ENCODE measurements at places on chromosomes 12 and 14. TPM values are rescaled to one million over a fixed set of nuclear protein-coding genes. Genes with fewer than 3 reads are reported as not detected.
A peak's percentile ranks its signal among the peaks of the same experiment; 100 is the strongest.

DNA sequence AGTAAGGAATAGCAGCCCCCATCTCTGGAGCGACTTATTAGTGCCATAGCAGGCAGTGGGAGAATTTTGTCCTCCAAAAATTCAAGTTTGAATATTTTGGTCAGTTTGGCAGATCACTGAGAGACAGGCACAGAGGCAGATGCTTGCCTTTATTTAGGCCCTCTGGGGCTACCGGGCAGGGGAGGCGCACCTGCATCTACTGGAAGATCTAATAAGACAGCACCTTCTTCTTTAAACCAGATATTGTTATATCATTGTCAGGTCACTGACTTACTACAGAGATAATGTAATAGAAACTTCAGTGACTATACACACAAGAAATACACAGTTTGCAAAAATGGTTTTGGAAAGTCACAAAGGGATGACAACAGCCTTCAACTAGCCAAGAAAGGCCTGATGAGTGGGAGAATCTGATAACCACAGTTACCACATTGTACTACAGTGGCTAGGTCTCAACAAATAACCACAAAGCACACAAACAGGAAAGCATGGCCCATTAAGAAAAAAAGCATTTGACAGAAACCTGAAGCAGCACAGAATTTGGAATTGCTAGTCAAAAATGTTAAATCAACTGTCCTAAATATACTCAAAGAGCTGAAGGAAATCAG is 56.8 kb downstream of the CDK17 start:
- peak; percentile 79 for DNase-seq

- DNase-seq: no peak
Observed at GRCh38 chr12:110917467-110917866, 2.9 kb downstream of the MYL2 start.

- DNase-seq: no peak
Observed at GRCh38 chr12:71846322-71846940, 6.9 kb downstream of the TBC1D15 start.

DNA sequence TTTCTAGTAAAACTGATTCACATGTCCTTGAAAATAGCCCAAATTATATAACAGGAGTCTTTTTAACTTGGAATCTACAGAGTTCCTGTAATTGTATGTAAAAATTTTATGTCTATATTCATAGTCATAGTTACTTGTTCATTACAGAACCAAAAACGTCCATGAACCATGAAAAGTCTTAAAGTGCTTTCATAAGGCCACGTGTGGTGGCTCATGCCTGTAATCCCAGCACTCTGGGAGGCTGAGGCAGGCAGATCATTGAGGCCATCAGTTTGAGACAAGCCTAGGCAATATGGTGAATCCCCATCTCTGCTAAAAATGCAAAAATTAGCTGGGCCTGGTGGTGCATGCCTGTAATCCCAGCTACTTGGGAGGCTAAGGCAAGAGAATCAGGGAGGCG is 48.4 kb downstream of the GALNT4 start:
- no peak for DNase-seq

- DNase-seq: no peak
Observed at GRCh38 chr12:132356691-132357622, 27.6 kb upstream of the GALNT9 start.

The ANKRD33 gene
- total RNA-seq: not detected
